ENCODE measurements at places on chromosomes 11 and 22.

- no peak for DNase-seq
These were observed 4.9 kb downstream of the UBE2L6 start for GRCh38 chr11:57562596-57562995.

- no peak for DNase-seq
These were observed 14.1 kb upstream of the TMA7B start for GRCh38 chr22:39946126-39946502.

DNA sequence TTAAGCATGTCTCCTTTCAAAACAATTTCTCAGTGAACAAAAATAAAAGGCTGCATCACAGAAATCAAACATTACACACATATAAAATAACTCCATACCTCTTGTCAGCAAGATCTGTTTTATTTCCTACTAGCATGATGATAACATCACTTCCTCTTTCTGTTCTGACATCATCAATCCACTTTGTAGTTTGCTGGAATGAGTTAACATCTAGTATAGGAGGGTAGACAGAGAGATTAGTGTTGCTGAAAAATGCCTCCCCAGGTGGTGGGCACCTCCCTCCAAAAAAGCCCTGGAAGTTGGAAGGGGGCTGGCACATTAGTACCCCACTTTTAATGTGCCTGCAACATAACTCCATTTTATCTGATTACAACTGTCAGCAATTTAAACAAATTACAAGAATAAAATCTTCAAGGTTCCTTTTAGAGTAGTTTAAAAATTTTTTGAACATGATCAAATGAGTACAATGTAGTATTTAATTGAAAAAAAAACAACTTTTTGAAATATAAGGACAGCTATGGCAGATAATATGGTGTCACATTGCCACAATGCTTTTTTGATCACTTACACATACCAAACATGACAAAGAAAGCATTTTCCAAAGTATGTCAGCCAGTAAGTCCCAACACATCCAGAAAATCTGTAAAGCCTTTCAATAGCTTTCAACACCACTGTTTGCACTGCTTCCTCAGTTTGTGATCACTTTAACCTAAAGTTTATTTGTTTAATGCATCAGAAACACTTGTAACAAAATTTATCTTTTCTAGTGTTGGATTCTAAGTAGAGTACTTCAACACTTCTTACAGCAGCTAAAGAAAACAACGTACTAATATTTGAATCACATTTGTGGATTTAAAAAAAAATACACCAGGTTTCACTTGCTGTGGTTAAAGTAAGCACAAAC is 44.5 kb downstream of the RAB6A start:
- no peak for DNase-seq

GRCh38 chr11:4926608-4927007 is 2.5 kb upstream of the OR51G1 start:
- no peak for DNase-seq

DNA sequence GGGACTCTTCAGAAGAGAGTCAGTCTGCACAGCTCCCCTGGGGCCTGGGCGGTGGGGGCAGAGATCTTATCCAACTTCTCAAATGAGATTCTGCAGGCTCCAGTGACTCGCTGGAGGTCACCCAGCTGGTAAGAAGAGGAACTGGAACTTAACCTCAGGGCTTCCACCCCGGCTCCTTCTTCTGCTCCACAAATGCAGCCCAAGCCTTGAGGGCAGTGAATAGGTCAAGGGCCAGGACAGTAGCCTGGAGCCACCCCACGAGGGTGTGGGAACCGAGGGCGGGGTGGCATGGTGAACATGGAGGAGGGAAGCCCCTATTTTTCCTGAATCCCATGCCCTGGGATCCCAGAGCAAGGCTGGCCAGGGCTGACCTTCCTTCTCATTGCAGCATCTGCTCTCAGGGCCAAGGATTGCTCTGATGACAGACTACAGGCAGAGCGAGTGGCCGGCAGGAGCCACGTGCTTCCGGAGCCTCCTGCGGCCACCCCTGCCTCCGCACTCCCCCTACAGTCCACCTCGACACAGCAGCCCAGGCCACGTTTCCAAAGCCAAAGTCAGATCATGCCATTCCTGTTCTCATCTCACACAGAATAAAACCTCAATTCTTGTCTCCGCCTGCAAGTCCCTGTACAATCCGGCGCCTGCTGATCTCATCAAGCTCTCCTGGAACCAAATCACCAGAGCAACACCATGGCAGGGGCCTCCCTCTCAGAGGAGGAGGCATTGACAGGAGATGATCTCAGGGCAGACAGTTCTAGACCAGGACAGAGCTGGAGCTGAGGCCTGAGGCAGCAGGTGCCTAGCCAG is 21.1 kb upstream of the UPK3A start:
- DNase-seq: no peak

DNA sequence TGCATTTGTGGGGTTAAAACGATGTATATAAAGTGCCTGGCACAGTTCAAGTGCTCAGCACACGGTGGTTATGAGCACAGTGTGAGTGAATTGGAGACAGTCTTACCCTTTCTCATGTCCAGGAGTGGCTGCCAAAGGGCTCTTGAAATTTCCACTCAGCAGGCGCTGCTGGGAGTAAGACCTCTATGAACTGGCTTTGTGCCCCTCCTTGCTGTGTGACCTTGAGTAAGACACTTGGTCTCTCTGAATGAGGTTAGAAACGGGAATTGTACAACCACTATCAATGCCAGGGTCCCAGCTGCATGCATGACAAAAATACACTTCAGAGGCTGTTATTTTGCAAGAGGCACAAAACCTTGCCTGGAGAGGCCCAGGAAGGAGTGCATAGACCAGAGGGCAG is 86.6 kb downstream of the TSPAN18 start:
- no peak for DNase-seq

DNA sequence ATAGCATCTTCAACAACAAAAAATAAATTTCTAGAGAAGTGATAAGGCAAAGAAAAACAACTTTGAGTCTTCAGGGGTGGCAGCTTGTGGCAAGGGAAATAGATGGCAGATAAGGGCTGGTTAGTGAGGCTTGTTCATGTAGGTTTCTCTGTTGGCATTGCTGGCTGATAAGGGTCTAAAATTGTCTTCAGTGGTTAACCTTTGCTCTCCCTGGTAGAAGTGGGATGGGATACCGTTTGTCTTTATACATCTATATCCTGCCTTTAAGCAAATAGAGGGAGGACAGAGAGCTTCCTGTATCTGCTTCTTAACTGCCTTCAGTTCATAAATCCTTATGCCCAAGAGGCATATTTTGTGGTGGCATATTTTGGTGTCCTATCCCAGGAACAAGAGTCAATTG is 57.1 kb downstream of the TRAF6 start:
- DNase-seq: no peak

DNA sequence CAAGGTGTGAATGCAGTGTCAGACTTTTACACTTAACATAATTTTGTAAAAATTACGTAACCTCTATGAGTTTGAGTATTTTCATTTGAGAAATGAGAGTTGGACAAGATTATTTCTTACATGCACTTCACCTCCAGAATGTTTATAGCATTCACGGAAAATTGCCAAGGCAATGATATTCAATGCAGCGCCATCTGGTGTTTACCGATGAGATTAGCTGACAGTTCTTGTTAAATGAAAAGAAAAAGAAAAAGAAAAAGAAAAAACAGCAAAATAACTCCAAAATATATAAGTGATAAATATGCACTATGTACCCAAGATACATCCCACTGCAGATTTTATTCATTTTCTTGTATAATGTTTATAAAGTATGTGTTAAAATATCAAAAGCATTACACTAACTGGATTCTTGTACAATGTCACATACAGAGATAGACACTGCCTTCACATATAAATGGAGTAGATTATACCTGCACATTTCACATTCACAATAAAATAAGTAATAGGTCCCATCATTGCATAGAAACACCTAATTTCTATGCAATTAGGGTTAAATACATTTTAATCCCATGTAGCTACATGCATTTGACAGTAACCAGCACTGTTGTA is 976.3 kb upstream of the FAT3 start:
- DNase-seq: no peak

GRCh38 chr11:98871690-98872089 is 149.1 kb upstream of the CNTN5 start:
- no peak for DNase-seq

- no peak for DNase-seq
These were observed 31.4 kb upstream of the VPREB1 start for GRCh38 chr22:22213231-22213630.

Measured in activated T-helper 1 cell treated with anti-CD3 and anti-CD28 coated beads, Interleukin-12 subunit alpha, Interleukin-12 subunit beta, Interleukin-2, Interleukin-4 antibody, amounts not matched to agents 30 ng/mL and 10 ng/mL and 1 ng/mL, durations not matched to agents 14 hours and 24 hours and 36 hours (primary cell).